ENCODE measurements at places on chromosomes 3 and 15.

DNA sequence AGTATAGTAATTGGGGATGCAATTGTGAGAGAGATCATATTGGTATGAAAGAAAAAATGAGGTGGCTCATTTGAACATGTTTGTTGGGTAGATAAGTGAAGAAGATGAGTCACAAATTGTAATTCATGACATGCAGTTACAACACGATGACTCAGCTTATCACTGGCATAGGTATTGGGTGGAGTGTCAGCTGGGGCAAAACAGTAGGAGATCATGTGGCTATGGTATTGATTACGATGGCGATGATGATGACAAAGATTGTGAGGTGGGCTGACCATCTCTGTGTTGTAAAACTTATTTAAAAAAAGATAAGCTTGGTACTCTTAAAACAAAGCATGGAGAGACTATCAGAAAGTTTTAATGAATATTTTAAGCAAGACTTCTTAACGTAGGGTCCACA lies 11.6 kb upstream of the DPH6 start:
- no peak for DNase-seq

DNA sequence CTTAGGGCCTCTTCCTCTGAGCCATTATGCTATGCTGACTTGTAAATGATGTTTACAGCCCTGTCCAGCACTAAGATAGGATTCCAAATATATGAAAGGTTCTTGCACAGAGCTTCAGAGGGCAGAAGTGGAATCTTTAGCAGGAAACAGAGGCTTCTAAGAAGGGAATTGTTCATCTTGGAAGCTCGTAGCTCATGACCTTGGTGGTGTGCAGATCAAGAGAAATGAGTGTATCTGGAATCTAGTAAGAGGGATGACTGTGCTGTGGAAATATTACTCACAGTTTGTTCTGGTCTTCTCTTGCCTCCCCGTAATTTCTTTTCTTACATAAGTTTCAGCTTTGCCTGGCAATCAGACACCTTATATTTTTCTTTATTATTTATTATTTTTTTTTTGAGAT lies 175.8 kb downstream of the SPATA16 start:
- DNase-seq: no peak

- DNase-seq: peak; percentile 93
Measured at GRCh38 chr15:75023181-75023871, at the start of gene PPCDC. TSS of gene PPCDC (plus strand) at chr15:75023590. CDS start at chr15:75028319, 4,729 bp downstream.

DNA sequence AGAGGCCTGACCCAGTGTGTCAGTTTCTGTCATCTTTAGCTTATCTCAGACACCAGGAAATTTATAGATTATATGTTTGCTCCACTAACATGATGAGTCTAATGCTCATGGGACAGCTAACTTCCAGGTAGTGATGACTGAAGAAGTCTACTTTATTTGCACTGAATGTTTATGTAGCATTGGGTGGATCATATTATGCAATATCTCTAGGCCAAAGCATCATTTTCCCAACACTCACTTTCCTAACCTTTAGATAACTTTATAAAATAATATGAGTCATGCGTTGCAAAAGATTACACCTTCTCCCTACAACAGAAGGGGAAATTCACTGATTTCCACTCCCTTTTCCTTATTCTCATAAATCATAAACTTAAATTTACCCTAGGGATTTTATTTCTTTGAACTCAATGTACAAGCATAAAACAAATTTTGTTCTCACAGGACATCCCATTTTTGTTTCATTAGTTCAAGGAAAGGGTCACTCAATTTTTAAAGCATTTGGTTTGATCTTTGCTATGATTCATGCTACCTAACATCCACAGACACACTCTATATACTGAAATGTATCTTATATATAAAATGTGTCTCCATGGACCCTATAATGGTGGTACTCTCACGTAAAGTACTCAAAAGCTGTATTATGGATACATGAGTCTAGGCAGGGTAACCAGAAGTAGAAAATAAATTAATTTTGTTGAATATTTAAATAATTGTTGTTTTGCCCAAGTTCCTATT lies 225.2 kb downstream of the WDR72 start:
- no peak for DNase-seq
